ENCODE measurements at places on chromosomes 1 and 21.

- no peak for DNase-seq
Measured at GRCh38 chr1:11355559-11356475, 82.8 kb downstream of the UBIAD1 start.

- DNase-seq, result no peak
Measured at GRCh38 chr1:115158181-115158580, 68.9 kb upstream of the TSPAN2 start.

GRCh38 chr1:34520111-34520510 lies 234.7 kb upstream of the GJB5 start:
- no peak for DNase-seq

- no peak for DNase-seq
Measured at GRCh38 chr1:8914466-8914865, 31.2 kb upstream of the CA6 start.

DNA sequence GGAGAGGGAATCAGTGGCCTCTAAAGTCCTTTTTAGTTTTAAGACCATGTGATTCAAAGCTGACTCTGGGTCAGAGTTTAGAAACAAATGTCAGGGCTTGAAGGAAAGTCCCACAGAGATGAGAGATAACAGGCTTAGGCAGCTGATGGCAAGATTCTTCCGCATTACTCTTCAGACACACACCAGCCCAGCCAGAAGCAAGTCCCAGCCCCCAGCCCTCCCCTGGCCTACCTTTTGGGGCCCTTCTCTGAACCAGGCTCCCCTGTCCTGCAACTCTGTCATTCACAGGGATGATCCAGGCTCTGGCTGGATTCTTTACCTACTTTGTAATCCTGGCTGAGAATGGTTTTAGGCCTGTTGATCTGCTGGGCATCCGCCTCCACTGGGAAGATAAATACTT lies 13.1 kb upstream of the CASQ1 start:
- no peak for DNase-seq

- DNase-seq, result no peak
Measured at GRCh38 chr1:145879775-145880174, 5.9 kb downstream of the ANKRD35 start.

DNA sequence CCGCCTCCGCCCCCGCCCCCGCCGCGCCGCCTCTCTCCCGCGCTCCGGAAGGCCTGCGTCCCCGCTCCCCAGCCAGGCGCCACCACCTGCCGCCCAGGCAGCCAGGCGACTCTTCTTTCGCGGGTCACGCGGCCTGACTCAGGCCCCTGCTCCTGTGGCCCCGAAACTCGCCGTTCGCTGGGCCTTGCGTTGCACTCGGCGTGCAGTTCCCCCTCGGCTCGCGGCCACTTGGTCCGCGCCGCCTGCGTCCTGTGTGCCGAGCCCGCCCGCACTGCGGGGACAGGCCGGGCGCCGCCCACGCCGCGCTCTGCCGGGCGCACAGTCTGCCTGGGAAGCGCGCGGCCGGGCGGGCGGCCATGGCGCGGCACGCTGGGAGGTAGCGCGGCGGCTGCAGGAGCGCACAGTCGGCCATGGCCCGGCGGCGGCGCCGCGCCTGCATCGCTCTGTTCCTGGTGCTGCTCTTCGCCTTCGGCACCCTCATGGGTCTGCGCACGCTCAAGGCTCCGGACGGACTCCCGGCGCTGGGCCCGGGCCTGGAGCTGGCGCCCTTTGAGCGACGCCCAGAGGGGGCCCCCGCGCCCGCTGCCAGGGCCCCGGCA lies at the start of gene MANEAL:
MANEAL (plus strand) TSS at position 75 of the 599 bp plus-strand sequence; CDS start at position 411, 336 bp downstream.
- peak; percentile 30 for DNase-seq

- no peak for DNase-seq
Measured at GRCh38 chr21:44530221-44530902, 9.6 kb downstream of the KRTAP10-1 start.

- DNase-seq, result no peak
Measured at GRCh38 chr21:33569991-33570390, 18.5 kb downstream of the DONSON start.

All from CD4-positive, alpha-beta T cell treated with Interleukin-17A for 1 hour (primary cell).